Activated naive CD4-positive, alpha-beta T cell treated with anti-CD3 and anti-CD28 coated beads, Interleukin-2, amount 50 U/mL, for 72 hours (primary cell): ENCODE measurements at places on chromosomes 4 and X. TPM values are rescaled to one million over a fixed set of nuclear protein-coding genes. Genes with fewer than 3 reads are reported as not detected.

ETDA gene
- total RNA-seq, result not detected

DNA sequence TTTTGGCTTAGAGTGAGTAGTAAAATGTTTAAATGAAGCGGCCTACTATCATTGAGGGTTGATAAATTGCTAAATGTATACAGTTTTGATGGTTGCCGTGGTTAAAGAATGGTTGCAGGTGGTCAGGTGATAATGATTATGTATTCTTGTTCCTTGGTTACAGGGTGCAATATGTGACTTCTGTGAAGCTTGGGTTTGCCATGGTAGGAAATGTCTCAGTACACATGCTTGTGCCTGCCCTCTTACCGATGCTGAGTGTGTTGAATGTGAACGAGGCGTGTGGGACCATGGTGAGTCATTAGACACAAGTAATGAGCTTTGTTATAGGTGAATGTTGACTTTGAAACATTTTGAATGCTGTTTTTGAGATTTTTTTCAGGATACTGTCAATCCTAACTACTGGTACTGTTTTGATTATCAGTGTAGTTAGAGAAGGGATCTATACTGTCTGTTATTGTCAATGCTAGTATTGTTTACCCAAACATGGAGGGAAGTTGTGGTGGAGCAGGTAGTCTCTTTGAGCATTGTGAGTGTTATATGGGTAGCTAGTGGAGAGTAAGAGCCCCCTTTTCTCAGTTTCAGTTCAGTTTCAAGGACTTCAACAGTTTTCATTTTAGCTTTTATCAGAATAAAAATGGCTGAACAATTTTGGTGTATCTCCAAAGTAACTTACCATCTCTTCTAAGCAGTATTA lies 8.9 kb downstream of the ZNF330 start:
- DNase-seq, result no peak

NEIL3 gene
- total RNA-seq, result 18.7 TPM

- DNase-seq, result no peak
Observed at GRCh38 chr4:87152310-87153041, 67.9 kb downstream of the KLHL8 start.

TCEAL7 gene
- total RNA-seq, result not detected

GRCh38 chrX:110852180-110852579 lies 56.6 kb upstream of the CHRDL1 start:
- peak; percentile 4 for DNase-seq

DNA sequence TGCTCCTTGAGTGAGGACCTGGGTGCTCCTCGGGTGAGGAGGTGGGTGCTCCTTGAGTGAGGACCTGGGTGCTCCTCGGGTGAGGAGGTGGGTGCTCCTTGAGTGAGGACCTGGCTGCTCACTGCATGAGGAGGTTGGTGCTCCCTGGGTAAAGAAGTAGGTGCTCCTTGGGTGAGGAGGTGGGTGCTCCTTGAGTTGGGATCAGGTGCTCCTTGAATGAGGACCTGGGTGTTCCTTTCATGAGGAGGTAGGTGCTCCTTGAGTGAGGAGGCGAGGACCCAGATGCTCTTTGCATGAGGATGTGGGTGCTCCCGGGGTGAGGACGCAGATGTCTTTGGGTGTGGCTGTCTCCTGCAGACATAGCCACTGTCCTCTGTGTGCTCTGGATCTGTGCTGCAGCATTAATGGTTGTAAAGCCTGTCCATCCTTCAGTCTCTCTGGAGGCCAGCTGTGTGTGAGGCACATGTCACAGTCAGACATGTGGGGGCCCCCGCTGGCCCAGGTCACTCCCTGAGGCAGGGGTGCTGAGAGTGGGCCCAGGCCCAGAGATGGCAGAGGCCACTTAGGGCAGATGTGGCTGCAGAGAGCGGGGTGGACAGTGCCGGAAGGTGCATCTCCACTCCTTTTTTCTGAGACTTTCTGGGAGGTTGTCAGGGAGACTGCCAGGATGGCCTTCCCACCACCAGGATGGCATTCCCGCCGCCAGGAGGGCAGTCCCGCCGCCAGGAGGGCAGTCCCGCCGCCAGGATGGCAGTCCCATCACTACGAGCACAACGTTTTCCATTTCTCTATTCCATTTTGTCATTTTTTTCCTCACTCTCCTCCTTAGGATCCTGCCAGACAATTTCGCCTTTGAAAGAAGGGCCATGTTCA lies 101.8 kb downstream of the HMX1 start:
- DNase-seq, result no peak

- no peak for DNase-seq
Observed at GRCh38 chrX:2261831-2262667, 238.7 kb downstream of the DHRSX start.

CCSER1 gene
- 0.23 TPM for total RNA-seq

MAGED2 gene
- total RNA-seq, result 35.2 TPM

- DNase-seq, result no peak
Observed at GRCh38 chr4:180619440-180619839, 1623.8 kb upstream of the TENM3 start.

DNA sequence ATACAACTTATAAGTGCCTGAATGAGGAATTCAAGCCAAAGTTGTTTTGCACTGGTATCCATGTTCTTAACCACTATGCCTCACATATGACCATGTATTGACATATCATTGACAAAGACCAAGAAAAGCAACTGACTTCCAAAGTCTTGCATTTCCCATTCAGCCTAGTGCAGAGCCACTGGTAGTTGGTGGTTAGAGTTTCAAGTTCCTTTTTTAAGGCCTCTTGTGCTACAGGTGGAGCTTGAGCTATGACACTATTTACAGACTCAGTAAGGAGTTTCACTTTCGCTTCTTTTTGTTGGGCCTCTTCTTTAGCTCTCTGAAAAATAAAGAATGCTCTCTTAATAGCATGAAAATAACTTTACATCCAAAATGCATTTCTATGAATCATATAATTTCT lies 763.0 kb downstream of the DMD start:
- DNase-seq, result no peak

- no peak for DNase-seq
Observed at GRCh38 chr4:128299848-128300247, 12.2 kb upstream of the PGRMC2 start.

SYP gene
- 69.3 TPM for total RNA-seq

CFAP99 gene
- not detected for total RNA-seq

- DNase-seq, result no peak
Observed at GRCh38 chr4:38055566-38055965, 95.4 kb downstream of the PTTG2 start.

FAM13A gene
- 2.2 TPM for total RNA-seq

DNA sequence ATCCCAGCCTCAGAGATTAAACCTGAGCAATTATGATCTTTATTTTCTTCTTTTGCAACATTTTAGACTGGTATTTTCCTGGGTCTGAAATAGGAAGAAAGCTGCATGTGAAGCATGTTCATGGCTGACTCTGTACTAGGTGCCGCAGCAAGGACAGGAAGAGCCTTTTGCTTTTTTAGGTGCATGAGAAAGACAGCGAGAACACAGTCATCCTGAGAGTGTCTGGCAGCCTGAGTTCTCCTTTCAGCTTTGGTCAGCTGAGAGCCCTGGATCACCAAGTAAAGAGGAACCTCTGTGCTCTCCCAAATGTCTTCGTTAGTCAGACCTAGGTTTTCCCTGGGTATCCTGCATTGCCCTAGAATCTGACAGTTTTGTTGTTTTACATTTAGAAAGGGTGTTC lies 29.8 kb downstream of the FAM149A start:
- no peak for DNase-seq
